ENCODE measurements at places on chromosomes 3 and 15.
A peak's percentile ranks its signal among the peaks of the same experiment; 100 is the strongest.

GRCh38 chr15:67100801-67101581, 35.6 kb downstream of the SMAD3 start:
- no peak for DNase-seq

- DNase-seq: no peak
Observed at GRCh38 chr15:38680775-38681174, 116.2 kb upstream of the RASGRP1 start.

GRCh38 chr3:122104515-122105194, 49.5 kb downstream of the CD86 start:
- DNase-seq: no peak

DNA sequence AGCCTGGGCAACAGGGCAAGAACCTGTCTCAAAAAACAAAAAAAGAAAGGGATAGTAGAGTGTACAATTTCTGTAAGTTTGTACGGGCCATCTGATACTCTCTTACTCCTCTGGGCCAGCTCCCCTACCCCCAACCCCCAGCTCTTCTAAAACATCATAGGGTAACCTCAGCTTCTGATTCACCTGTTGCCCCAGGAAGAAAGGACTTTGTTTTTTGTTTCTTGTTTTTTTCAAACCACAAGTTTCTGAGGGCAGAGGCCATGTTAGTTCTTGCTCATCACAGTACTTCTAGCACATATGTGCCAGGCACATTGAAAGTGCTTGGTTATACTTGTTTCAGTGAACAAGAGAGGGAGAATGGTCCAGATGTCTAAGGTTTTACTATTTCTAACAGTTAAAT, 20.2 kb downstream of the ATOSA start:
- DNase-seq: no peak

DNA sequence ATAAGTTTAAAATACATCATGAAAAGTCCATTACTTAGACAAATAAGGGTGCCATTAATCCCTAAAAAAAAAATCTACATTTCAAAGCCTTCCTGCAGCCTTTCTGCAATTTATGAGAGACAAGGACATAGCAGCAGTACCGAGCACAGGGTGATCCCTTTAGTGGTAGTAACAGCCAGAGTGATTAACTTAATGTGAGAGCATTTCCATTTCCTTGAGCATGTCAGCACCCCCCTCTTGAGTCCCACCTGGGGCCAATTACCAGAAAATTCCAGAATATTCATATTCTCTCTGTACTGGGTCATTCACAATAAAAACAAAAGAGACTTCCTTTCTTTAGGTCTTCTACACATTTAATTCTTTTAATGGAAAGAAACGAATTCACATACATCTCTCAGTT, 546.9 kb upstream of the CCDC54 start:
- no peak for DNase-seq

- no peak for DNase-seq
Observed at GRCh38 chr3:197458179-197458707, 97.5 kb downstream of the BDH1 start.

DNA sequence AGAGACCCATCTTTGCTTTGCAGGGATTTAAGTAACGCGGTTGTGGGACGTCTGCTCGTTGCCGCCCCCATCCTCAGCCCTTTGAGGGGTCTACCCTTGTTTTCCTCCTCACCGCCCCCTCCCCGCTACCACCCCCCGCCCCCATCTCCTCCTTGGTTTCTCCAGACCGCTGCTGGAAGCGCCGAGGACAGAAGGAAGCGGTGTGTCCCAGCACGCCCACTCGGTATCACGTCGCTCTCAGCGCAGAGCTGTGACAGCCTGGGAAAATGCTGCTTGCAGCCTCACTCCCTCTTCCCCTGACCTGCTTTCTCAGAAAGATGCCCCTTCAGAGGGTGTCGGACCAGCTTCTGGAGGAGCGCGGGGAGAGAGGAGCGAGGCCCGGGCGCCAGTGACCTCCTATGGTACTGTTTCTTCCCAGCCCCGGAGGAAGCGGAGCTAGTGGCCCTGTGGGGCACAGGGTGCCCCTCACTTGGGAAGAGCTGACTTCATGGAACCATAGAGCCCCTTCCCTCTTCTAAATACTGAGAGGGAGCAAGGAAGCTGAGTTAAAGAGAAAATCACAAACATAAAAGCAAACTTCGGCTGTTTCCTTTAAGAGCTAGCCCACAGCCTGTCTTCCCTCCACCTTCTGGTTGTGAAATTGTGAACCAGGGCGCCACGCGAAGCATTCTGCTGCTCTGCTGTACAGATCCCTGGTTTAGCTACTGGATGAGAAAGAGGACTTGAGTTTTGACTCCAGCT, 698 bp downstream of the IL1RAP start:
- DNase-seq: no peak

GRCh38 chr3:105139881-105140560, 226.7 kb upstream of the ALCAM start:
- DNase-seq: peak; percentile 29

DNA sequence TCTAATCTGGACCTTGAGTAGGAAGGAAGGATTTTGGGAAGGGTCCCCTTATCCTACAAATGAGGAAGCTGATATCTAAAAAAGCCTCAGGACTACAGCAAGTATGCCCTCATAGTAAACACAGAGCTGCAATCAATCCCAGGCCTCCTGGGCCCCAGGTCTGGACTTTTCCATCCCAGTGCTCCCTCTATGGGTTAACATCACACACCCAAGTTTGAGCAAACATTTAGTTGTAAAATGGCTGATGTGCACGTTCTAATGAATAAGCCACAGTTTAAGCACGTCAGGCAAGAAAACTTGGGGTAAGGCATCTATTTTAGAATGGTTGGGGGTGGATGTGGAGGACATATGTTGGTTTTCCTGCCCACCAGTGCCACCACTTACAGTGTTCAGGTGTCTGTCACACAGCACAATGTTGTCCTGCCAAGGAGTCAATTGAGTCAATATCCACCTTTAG, 44.3 kb upstream of the UBE2E1 start:
- no peak for DNase-seq

DNA sequence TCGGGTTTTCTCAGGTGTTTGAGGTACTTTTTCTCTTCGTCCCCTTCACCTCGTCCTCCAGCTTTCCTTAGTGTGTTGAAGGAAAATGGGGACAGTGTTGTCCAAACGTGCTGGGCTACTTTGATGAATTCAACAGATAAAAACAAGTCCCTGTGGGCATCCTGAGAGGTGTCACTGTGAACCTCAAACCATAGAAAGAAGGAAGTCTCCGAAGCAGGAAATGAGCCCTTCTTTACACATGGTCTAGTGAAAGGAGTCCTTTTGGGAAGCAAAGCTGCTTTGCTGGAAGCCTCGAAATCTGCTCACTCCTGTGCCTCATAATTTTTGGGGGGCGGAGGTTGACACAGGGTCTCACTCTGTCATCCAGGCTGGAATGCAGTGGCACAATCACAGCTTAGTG, 10.6 kb downstream of the IL17RB start:
- DNase-seq: no peak

DNA sequence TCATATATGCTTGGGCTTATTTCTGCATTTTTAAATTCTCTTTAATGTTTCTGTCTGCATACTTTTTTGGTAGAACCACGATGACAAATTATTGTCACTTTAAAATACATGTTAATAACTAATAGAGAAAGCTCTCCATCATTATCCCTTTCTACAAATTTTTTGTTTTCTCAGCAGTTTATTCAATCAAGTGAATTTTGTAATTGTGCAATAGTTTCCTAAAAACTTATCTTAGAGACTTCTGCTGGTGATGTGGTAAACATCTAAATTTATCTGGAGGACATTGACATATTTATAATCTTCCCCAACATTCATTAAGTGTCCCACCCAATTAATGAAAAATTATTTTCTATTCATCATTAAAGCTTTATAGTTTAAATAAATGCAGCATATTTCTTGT, 215.3 kb downstream of the MEX3B start:
- DNase-seq: no peak

DNA sequence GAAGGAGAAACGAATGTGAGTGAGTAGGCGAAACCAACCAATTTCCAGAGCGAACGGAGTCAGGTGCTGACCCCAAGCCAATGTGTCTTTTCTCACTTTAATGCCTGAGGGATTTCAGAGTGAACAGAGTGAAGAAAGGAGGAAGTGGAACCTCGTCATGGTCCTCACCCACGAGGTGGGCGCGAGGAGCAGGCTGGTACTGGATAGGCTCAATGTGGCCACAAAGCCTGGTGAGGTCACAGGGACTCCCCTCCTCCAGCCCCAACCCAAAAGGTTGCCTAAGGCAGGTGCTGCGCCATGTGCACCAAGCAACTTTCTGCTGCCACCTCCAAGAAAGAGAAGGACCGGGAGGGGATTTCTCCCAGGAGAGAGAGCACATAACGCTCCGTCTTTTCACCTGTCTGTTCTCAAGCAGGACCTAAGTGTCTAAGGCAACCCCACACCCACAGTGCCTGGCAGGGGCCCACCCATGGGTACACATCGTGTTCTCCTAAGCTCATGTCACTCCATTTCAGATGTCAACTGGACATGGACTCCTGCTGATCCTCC, 3.8 kb downstream of the NRROS start:
- no peak for DNase-seq

DNA sequence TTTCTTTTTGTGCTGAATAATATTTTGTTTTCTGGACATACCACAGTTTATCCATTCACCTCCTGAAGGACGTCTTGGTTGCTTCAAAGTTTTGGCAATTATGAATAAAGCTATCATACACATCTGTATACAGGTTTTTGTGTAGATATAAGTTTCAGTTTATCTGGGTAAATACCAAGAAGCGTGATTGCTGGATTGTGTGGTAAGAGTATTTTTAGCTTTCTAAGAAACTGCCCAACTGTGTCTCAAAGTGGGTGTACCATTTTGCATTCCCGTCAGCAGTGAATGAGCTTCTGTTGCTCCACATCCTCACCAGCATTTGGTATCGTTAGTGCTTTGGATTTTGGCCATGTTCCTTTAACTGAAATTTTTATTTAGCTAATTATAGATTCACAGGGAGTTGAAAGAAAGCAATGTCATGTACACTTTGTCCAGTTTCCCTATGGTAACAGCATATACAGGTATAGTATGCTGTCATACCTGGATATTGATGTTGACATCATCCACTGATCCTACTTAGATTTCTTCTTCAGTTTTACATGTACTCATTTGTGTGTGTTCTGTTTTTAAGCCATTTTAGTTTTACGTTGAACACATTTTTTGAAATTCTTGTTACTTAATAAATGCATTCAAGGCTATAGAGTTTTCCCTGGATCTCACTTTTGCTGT, 11.9 kb downstream of the ARID3B start:
- DNase-seq: no peak

GRCh38 chr3:160159806-160160205, 65.4 kb upstream of the C3orf80 start:
- DNase-seq: no peak

DNA sequence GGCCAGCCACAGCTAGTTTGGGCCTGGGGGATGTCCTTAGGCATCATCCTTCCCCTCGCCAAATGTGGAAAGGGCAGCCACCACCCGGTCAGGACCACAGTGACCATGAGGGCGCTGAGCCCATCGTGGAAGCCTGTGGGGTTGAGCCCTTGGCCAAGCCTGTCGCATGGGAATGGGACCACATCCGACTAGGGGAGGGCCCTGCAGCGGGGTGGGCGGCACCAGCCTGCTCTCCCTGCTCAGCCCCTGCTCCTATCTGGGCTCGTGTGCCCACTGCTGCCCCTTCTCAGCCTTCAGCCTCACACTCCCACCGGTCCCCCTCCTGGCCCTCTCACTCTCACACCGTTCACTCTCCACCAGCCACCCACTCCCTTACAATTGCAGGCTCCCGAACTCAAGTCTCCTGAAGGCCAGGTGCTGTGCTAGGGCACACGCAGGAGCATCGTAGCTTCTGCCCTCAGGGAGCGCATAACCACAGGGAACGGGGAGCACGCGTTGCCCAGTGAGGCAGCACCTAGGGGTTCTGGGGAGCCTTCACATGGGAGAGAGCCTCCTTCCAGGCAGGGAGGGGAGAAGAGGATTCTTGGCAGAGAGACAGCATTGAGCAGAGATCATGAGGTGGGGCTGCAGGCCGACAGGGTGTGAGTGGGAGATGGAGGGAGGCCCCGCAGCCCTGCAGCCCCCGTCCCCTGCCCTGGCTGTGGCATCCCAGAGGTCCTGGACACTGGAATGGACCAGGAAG, 26.1 kb downstream of the LOXL1 start:
- no peak for DNase-seq

- DNase-seq: peak; percentile 93
Observed at GRCh38 chr15:68781766-68782588, 38.7 kb downstream of the ANP32A start.

DNA sequence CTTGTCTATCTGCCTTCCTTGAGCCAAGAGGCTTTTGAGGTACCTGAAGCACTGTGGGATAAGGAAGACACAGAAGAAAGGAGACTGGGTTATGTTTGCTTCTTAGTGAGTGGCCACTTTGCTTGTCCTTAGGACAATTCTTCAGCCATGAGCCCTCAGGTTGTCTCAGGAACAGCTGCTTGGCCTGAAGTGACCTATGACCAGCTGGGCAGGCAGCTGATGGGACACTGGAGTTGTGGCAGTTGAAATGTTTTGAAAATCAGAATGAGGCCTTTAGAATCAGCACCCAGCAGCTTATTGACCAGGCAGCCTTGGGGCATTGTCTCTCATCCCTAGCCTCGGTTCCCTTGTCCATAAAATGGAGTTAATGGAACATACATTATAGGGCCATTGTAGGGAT, 37.0 kb downstream of the RBP2 start:
- no peak for DNase-seq

DNA sequence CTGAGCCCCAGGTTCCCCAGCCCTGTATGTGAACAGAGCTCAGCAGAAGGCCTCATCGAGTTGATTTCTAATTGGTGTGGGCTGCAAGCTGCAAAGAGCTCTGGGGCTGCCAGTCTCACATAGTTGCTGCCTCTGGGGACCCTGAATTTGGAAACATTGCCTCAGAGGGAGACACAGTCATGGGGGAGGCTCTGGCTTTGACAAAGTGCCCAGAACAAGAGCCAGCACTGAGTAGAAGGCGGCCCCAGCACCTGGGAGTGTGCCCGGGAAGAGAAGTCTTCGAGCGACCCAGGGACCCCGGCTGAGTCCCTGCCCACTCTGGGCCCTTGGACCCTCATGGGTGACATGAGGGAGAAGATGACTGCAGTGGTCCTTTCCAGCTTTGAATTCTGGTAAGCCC, 7.3 kb downstream of the NTRK3 start:
- DNase-seq: no peak

GRCh38 chr3:23900744-23901143, 16.0 kb downstream of the NKIRAS1 start:
- no peak for DNase-seq

DNA sequence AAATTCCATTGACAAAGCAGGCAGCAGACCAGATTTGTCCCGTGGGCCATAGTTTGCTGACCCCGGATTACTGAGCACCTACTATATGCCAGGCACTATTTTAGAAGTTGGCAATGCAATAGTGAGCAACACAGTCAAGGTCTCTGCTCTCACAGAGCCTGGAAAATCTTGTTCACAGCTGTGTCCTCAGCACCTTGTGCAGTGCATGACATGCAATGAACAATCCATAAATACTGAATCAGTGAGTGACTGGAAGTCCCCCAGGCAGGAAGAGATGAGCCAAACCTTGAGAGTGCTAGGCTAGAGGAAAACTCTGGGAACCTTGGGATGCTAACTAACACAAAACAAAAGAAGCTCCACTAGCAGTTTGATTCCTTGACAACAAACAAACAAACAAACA, 14.4 kb downstream of the TM4SF1 start:
- DNase-seq: no peak

GRCh38 chr15:90001683-90002427, 731 bp downstream of the ZNF710 start:
- peak; percentile 27 for DNase-seq

- DNase-seq: no peak
Observed at GRCh38 chr3:187136936-187137335, 2.4 kb downstream of the RPL39L start.

- DNase-seq: no peak
Observed at GRCh38 chr3:157059181-157059580, 100.8 kb downstream of the CCNL1 start.

GRCh38 chr15:96335411-96336024, 5.0 kb downstream of the NR2F2 start:
- no peak for DNase-seq
